H1 (cell line): ENCODE measurements at places on chromosomes 13 and 19.

- no peak for DNase-seq
These were observed 66.8 kb downstream of the TDRD3 start for GRCh38 chr13:60463787-60464186.

- DNase-seq, result no peak
These were observed 28.1 kb upstream of the KIR3DL3 start for GRCh38 chr19:54696117-54696548.

DNA sequence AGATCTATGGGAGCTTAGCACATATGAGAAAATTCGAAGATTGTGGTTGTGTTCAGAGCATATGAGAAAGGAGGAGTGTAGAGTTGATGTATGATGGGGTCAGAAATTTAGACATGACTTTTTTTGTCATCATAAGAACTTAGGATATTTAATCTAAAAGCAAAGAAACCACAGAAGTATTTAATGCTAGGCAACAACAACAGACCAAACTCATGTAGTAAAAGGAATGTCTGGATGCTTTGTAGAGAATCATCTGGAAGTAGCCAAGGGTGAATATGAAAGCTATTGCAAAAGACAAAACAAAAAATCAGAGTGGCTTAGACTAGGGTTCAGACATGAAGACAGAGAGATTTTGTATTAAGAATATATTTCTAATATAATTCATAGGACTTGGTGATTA, 190.3 kb downstream of the SLITRK1 start:
- DNase-seq, result no peak

DNA sequence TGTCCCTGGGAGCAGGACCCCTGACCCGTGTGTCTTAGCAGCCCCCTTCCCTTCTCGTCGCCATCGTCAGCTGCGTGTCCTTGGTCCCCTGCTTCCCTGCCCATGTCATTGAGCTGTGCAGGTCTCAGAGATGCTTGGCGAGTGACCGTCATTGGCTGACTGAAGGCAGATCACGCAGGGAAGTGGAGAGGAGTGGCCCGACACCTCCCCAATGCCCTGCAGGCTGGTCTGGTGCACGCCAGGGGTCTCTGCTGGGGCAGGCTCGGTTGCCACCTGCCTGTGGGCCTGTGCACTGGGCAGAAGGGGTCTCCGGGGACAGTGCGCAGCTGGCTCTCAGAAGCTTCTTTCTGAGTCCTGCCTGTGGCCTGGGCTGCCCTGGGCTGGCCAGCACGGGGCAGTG, 6.2 kb downstream of the GNA11 start:
- DNase-seq, result no peak

DNA sequence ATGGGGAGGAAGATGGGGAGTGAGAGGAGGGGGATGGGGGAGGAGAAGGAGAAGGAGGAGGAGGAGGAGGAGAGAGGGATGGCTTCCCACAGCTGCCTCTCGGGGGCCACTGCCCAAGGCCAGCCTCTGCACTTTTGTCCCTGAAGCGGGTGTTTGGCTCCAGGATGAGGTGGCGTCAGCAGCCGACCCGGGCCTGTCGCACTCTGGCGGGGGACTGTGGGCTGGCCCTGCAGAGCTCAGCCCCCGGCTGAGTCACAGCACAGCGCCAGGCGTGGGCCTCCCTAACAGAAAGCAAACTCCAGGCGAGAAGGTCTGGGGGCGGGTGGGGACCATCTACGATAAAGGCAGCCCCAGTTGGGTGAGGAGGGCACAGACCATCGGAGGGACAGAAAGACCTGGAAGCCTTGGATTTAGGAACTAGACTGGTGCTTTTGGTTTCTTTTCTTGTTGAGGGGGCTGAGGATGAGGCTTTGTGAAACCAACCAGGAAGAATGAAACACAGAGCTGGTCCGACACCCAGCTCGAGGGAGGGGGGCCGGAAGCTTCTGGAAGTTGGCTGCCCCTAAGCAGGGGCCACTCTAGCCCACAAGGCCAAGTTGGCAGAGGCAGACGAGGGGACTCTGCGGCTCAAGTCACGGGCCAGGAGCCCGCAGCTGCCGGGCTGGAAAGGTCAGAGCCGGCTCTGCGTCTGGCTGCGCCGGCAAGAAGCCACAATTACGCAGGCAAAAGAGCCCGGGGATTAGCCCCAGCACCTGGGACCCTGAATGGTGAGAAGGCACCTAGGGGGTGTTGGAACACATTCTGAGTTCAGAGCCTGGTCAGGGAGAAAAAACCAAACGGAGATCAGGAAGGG, 18.2 kb downstream of the LSM4 start:
- DNase-seq, result no peak

GRCh38 chr19:33286899-33287298, 15.4 kb downstream of the CEBPA start:
- DNase-seq, result no peak
